ENCODE measurements at places on chromosomes 5 and 9.

GRCh38 chr9:137275588-137276472, 1.7 kb upstream of the TOR4A start:
- DNase-seq: no peak

GRCh38 chr5:31671339-31671741, 32.4 kb downstream of the PDZD2 start:
- no peak for DNase-seq

DNA sequence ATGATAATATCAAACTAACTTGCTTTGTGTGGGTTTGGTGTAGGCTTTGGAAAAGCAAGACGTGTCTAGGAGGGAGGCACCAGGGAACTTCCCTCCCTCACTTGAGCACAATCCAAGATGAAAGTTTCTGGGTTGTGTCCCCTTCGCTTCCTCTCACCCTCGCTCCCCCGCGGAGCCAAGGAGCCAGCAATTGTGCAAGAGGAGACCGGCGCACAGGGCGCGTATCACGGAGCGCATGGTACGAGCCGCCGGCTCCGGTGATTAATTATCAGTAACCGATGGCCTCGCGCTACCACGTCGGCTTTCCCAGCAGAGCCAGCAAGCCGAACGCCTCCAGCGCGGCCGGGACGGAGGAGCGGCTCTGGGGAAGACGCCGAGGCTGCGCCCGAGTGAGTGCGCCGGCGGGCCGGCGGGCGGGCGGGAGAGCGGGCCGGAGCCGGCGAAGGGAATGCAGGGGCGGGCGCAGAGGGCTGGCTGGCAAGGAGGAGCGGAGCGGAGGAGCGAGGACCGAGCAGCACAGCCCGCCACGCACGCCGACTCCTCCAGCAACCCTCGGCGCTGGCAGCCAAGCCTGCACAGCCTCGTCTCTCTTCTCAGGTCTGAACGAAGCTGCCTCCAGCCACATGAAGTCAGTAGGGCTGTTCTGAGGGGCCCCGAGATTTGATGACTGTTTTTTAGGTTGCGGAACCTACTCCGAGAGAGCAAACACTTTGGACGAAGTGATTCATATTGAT, 143.6 kb downstream of the BNC2 start:
- DNase-seq: no peak

GRCh38 chr5:67291671-67292070, 95.1 kb upstream of the CD180 start:
- no peak for DNase-seq

DNA sequence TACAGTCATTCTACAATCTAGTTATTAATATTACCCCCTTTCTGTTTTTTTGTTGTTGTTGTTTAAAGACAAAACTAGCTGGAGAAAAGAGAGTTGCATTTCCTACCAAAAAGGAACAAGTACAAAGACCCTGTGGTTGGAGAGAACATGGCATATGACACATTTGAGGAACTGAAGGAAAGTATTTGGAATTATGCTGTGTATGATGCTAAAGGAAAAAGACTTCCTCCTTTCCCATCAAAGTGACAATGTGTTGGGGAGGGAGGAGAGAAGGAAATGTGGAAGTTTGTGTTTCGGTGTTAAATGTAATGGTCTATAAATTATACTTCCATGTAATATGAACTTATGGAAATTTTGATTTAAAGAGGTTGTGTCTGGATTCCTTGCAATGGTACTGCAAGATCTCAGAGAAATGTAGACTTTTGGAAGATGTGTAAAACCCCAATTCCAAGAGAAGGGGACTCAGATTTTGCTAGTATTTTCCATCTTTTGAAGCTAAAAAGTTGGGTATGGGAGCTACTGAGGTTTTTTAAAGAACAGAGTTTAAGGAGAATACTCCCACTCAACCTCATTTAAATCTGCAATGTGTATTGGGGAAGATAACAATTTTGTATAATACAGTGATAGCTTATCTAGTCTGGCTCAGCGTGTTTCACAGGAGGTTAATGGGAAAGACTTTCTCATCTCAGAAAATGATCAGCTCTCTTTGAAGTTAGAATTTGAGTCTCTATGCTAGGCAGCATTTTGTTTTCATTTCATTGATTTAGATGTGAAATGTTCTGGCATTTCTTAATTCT, 15.4 kb upstream of the TNFSF8 start:
- no peak for DNase-seq

DNA sequence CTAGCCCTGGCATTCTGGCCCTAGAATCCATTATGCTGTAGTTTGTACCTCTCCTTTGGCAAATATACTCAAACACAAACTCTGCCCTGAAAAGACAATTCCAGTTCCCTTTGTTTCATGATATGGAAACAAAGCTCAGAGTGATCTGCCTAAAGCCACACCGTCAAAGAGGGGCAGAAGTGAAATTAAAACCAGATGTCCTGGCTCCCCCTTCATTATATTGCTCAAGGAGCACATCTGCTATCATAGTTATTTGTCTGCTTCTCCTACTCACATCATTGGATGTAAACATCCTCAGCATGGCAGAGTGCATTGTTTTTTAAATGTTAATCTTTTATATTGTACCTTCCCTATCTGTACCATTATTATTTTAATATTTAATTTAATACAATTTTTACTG, 266.7 kb upstream of the SMARCA2 start:
- no peak for DNase-seq

GRCh38 chr5:131974956-131975726, 29.7 kb upstream of the MEIKIN start:
- DNase-seq: no peak

DNA sequence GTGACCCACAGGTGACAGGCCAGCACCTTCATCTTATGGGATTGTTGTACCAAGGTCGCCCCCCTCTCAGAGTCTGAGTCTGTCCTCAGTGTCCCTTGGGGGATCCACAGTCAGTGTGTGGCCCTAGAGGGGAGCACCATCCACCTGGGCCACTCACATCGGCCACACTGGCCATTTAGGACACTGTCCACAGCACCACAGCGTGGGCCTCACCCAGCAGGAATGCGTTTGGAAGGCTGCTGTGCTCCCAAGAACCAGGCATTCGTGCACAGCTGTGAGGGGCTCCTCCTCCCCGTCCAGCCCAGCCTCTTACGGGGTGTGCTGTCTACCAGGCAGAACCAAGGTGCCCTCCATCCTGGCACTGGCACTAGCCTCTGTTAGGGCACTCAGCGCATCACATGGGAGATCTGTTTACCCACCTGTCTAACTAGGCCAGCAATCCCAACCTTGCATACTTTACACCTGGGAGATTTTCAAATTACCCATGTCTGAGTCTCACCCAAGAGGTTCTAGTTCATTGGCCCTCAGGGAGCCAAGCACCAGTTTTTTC, 24.5 kb upstream of the UBE2QL1 start:
- DNase-seq: no peak

- DNase-seq: no peak
Measured at GRCh38 chr9:137786511-137786920, 91.1 kb upstream of the CACNA1B start.

GRCh38 chr5:10660135-10660534, 96.3 kb downstream of the ANKRD33B start:
- no peak for DNase-seq

DNA sequence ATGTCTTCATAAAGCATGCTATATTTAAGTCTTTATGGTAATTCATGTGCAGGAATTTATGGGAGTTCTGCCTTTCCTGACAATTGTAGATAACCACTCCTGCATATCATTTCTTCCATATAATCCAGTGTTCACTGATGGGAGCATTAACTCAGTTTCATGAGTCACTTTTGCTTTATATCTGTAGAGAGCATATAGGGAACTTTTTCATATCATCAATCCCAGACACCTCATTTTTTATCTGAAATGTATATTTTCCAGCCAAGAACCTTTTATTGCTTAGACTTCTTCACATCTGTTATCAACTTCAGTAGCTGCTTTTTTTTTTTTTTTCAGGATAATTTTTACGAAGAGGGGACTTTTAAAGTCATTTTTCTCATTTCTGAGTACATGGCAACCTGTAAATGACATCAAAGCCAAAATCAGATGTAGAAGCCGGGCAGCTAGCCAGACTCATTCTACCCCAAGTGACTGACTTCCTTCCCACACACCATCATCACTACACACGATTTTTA, 41.1 kb downstream of the NFX1 start:
- no peak for DNase-seq

DNA sequence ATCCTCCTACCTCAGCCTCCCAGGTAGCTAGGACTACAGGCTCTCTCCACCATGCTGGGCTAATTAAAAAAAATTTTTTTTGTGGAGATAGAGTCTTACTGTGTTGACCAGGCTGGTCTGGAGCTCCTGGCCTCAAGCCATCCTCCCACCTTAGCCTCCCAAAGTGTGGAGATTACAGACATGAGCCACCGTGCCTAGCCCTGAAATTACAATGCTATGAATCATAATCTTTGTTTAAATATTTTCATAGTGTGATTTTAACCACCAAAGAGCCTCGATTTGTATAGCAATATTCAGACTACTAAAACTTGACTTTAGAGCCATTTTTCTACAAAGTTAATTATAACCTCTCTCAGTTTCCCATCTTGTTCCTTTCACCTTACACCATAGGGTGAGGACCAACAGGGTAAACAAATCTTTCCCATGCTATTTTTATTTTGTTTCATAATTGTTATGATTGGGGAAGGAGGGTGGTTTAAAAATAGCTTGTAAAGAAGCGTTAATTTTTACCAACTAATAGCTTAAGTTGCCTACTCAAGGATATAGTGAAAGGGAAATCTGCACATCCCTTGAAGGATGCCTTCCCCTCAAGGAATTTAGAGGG, 32.7 kb downstream of the UBE2D2 start:
- no peak for DNase-seq

GRCh38 chr9:70411121-70411929, 3.1 kb downstream of the KLF9 start:
- DNase-seq: no peak

- no peak for DNase-seq
Measured at GRCh38 chr5:91170266-91170665, 212.9 kb downstream of the ARRDC3 start.
